ENCODE measurements at places on chromosomes 1 and 21.

- DNase-seq = no peak
Observed at GRCh38 chr1:226666164-226666506, 72.9 kb downstream of the ITPKB start.

DNA sequence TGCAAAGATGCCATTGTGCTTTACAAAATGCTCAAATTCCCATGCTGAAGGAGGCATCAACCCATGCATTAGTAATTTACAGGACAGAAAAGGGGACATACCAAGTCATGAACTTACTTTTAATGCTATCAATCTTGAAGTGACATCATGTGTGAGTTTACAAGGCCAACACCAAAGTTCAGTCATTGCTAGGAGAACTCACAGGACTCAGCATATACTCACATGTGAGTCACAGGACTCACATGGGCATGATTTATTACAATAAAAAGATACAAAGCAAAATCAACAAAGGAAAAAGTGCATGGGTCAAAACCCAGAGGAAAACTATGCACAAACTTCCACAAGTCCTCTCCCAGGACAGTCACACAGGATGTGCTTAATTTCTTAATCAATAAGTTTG is 1656.0 kb downstream of the MRPL39 start:
- DNase-seq = no peak

DNA sequence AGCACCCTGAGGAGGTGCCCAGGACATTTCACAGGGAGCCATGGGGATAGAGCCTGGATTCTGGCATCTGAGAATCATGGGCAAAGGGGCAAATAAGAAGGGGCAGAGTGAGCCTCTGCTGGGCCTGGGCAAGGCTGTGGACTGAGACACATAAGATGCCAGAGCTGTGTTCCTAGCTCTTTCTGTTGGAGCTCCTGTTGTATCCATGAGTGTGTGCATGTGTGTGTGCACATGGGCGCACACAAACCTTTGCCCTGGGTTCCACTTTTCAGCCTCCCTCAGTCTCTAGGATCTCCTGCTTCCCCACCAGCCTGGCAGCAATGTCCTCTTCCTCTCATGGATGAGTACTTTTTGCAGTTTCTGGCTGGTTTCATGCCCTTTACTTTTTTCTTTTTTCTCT is 44.0 kb downstream of the ATF3 start:
- no peak for DNase-seq

DNA sequence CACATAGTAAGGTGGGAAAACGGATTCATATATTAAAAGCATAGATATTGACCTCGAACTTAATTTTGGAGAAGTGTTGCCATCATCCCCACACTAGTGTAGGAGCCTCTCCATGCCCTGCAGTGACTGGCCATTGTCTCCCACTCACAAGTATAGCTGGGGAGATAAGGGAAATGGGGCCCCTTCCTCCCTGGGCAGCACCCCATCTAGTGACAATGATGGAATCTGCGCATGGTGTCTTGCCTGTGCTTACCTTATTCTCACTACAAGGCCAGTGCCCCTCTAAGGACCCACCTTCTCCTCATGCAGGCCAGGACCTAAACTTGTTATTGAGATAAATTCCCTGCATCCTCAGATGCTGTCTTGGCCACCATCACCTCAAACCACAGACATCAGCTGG is 374.9 kb downstream of the NTNG1 start:
- DNase-seq = no peak

- DNase-seq = no peak
Observed at GRCh38 chr1:159897962-159898361, 2.0 kb downstream of the CFAP45 start.

DNA sequence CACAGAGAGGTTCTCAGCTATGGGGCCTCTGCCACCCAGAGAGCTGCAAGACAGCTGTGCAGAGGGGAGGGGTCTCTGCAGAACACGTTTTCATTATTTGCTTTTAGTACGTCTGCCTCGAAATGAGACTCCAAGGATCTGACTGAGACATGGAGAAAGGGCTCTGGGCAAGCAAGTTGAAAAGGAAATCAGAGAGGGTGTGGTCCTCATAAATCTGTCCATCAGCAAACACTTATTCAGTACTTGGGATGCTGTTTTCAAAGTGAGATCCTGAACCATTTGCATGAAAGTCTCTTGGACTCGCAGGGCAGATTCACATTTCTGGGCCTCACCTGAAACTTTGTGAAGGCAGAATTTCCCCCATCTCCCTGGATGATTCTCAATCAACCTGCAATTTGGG is 197.4 kb upstream of the GALNT2 start:
- no peak for DNase-seq

DNA sequence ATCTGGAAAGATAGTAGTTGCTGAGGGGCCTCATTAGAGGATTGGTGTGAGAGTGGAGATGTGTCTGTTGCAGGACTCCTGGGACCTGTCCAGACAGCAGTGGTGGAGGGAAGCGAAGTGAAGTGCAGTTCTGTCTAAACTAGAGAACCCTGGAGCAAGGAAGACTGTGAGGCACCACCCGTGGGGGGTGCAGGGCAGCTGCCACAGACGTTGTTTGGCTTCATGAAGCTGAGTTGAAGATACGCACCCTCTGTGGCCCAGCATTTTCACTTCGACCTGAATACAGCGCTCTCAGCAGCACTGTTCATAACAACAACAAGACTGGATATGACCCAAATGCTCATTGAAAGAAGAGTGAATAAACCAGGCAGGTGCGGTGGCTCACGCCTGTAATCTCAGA is 29.3 kb downstream of the ABCG1 start:
- DNase-seq = no peak

DNA sequence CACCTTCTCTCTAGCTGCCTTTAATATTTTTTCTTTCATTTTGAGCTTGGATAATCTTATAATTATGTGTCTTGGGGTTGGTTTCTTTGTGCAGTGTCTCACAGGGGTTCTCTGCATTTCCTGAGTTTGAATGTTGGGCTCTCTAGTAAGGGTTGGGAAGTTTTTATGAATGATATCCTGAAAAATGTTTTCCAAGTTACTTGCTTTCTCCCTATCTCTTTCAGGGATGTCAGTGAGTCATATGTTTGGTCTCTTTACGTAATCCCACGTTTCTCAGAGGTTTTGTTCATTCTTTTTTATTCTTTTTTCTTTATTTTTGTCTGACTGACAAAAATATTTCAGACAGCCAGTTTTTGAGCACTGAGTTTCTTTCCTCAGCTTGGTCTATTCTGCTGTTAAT is 55.4 kb upstream of the CCDC190 start:
- no peak for DNase-seq

DNA sequence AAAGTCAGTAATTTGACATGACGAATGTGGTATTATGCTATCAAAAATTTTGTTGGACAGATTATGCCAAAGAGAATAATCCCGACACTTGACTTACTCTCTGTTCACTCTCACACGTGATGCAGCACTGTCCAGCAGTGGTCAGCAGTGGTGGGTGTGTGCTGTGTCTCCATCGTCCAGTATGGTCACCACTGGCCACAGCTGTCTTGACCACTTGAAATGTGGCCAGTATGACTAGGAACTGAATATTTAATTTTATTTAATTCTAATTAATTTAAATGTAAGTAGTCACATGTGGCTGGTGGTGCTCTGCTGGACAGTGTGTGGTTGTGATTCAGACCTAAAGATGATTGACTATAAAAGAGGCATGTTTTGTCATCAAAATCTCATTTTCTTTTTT is 24.0 kb downstream of the URB2 start:
- no peak for DNase-seq

- DNase-seq = no peak
Observed at GRCh38 chr1:198318085-198318484, 161.3 kb downstream of the NEK7 start.

GRCh38 chr1:101291562-101292380 is 55.0 kb downstream of the S1PR1 start:
- peak; percentile 27 for DNase-seq

DNA sequence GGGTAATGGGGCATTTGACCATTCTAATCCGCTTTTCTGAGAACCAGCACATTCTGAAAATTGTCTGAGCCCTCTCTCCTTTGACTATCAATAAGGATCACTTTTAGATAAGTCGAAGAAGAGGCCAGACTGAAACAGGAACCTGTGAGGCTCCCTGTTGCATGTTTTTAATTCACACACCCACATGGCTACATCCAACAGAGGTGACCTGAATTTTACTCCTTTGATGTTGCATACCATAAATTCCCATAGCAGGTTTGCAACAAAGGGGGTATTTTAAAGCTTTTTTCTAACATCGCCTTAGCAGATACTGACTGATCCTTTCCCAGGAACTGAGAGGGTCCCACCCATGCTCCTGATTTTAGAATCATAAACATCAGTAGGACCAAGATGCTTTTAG is 450.8 kb downstream of the USP25 start:
- DNase-seq = no peak

GRCh38 chr1:39214998-39215873 is 10.7 kb downstream of the MACF1 start:
- DNase-seq = peak; percentile 61

- peak; percentile 36 for DNase-seq
Observed at GRCh38 chr21:31730712-31731055, 1.2 kb downstream of the SCAF4 start.

DNA sequence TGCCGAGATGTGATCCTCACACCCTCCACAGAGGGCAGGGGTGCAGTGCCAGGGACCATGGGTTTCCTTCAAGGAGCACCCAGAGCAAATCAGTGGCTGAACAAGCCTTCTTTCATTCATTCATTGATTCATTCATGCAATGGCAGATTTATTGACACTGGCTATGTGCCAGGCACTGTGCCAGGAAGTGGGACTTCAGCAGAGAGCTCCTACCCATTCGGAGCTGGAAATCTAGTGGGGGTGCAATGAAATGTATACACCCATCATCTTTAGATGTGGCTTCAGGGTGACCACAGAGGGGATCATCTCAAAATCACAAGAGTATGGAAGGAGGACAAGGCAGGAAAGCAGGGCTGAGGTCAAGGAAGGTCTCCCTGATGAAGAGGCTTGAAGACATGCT is 18.9 kb downstream of the SLC6A9 start:
- no peak for DNase-seq

- DNase-seq = no peak
Observed at GRCh38 chr1:173122344-173122935, 71.7 kb upstream of the TNFSF18 start.

GRCh38 chr1:54047384-54048305 is 5.4 kb downstream of the TMEM59 start:
- no peak for DNase-seq

DNA sequence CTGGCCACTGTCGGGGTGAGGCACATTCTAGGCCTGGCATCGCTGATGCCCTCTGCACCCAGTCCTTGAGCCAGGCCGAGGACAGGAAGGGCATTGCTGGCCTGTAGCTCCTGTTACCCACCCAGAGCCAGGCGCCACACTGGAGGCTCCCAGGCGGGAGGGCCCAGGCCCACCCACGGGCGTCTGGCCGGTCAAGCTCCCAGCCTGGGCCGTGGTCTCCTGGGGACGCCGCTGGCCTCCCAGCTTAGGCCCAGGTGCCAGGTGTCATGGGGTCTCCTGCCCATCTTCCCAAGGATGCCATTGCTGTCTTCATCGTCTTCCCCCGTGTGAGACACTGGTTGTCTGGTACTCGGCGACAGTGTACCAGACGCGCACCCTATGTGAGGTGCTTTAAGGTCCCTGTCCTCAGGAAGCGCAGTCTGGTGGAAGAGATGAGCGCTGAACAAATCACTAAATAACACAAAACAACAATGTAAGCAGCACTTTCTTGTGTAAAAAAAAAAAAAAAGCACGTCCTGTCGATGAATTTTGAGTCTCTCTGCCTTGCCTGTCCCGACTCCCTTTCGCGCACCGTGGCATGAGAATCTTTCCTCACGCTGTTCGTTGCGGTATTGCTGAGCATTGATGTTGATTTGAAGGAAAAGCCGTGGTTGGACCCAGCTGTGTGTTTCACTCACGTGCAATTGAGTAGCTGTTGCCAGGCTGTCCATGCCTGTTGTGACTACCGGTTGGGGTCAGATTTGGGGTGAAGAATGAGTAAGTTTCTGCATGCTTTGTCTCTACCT is 27.0 kb upstream of the TRAPPC10 start:
- DNase-seq = no peak

DNA sequence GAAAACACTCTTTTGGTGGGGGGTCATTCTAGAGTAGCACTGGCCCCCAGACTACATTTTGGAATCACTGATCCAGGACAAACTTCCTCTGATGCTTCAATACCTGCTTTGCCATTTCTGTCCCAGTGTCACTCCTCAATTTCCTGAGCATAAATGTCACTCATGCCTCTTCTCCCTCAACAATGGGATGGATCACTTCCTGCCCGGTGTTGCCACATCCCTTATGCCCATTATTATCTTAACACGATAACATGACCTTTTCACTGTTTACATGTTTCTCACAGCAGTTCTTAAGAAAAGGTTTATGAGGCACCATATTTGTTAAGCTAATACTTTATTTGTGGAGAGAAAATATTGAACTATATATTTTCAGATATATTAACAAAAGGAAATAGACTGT is 3.9 kb upstream of the ITLN1 start:
- DNase-seq = no peak

DNA sequence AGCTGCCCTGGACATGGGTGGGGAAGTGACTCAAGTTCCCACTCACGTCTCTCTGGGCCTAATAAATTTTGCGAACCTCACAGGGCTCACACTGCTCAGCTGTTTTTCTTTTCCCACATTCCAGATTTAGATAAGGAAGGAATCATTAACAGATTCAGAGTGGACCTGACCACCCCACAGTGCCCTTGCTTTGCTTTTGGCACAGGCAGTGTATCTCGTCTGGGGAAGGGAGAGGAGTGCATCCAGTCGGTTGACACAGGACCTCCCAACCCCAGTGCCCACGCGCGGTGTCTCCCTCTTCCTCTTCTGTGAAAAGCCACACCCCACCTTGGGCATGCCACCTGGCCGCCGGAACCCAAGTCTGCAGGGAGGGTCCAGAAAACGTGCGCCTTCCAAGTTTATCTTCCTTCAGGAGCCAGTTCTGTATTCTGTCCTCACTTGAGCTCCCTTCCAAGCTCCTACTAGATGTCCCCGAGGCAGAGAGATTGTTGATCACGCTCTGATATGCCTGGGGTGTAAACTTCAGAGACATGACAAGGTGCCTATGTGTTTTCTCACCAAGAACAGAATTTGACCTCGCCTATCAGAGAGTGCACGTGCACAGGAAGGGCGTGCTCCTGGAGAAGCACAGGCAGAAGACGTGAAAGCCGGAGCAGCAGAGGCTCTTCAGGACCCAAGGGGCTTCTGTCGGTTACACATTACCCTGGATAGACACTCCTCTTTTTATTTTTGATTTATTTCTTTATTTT is 9.5 kb upstream of the SLC2A5 start:
- DNase-seq = no peak

- DNase-seq = peak; percentile 70
Observed at GRCh38 chr1:157163273-157164127, 25.3 kb upstream of the ETV3 start.

- no peak for DNase-seq
Observed at GRCh38 chr1:33379631-33380354, 51.1 kb downstream of the PHC2 start.
